Posterior cingulate gyrus (tissue), 11 donors: ENCODE measurements at places on chromosomes 7 and 10.

GRCh38 chr7:70569335-70569819 lies 562.6 kb upstream of the GALNT17 start:
- DNase-seq, result no peak

GRCh38 chr10:131902211-131902610 lies 1.4 kb downstream of the PPP2R2D start:
- DNase-seq, result no peak

DNA sequence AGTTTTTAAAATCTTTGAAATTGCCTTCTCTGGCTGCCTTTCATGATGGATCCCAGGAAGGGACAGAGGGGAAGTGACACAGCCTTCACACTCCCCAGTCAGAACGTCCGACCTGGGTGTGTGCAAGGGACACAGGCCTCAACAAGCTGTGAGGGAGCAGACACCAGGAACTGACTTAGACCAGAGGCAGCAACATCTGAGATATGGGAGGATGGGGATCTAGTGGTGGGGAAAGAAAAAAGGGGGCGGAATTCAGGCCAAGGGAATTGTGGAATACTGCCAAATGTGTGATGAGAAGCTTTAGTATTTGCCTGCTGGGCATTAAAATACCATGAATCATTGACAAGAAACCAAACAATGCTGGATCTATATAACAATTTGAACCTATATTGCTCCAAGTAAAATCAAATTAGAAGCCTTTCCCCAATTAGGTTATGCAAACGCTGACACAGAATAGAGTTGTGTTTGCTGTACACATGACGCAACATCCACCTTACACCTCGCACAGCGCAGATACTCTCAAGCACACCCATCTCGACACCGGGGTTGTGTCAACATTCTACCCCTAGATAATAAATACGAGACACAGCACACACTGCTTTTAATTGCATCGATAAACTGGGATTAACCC lies 17.2 kb upstream of the MNX1 start:
- no peak for DNase-seq

GRCh38 chr7:3569643-3570042 lies 268.6 kb downstream of the SDK1 start:
- no peak for DNase-seq

GRCh38 chr10:100747456-100748230 lies 2.3 kb downstream of the PAX2 start:
- DNase-seq, result no peak

GRCh38 chr7:154859747-154860620 lies 142.9 kb downstream of the PAXIP1 start:
- DNase-seq, result no peak

GRCh38 chr7:111229181-111229740 lies 138.3 kb downstream of the LRRN3 start:
- DNase-seq, result no peak

DNA sequence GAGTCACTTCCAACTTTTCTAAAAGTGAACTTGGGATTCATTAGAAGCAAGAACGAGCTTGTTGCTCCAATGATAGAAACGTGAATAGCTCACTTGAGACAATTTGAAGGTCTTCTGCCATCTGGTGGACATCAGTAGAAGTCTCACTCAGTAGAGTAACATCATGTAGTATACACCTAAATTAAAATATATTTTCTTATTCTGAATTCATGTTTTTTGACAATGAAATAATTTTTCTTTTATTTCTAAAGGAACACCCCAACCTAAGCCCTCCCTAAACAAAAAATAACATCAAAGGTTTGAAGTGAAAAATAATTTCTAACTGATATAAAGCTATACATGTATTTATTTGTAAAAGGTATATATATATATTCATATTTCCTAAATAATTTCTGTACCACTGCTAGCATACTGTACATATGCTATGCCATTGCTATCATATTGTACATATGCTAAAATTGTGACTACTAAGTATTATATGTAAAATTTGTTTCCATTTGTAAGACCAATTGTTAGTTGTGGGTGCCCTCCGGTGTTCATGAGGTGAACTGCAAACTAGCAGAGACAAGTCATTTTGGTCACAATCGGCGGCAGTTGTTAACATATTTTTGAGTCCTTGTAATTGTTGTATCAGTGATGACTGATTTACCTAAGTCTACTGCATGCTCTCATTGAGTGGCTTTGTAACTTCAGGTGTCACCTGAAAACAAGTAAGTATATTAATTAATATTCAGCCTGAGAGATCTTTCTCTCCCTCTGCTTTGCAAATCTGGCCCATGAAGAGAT lies 121.9 kb downstream of the PTPRZ1 start:
- peak; percentile 74 for DNase-seq

DNA sequence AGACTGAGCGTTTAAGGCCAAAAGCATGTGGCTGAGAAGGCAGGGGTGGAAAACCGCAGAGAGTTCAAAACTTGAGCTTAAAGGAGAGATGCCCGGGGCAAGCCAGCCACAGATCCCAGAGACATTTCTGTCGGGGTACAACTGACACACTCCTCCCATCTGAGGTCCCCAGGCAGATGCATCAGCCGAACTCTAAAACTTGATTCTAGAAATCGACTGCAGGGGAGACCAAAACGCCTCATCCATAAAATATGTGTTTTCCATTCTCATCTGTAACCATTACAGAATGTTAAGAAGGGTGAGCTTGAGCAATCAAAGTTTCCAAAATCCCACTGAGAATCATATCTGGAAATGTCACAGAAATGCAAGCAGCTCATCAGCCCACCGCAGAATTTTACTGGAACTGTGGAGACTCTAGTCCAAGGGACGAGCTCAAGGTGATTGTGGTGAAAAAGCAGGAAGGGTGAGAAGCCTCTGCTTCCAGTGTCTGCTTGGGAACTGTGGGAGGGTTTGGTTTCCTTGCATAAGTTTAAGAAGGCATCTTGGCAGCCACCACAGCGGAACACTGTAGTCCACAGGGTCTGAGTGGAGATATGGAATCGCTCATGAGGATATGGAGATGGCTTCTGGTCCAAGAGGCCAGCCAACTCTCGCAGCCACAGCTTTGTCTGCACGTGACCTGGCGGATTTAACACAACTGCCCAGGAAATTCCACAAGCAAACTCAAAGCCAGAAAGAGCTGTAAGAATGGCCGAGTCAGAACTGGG lies 249.2 kb downstream of the SFMBT2 start:
- DNase-seq, result no peak

- no peak for DNase-seq
Measured at GRCh38 chr10:68462536-68462935, 9.2 kb downstream of the DNA2 start.

DNA sequence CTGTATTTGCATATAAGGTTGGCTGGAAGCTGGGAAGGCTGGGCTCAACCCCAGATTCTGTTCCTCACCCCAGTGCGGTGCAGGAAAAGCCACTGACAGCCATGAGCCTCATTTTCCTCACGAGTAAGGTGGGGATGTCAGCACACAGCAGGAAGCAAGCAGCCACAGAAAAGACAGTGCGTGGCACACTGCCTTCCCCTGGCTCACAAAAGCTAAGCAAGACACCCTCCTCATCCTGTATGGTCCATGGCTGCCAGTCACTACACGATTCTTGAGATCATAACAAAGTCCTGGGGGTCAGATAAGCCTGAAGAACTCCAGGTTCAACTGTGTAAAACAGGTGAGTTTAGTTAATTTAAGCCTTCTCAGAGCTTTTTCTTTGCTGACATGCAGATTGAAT lies 28.9 kb upstream of the DDC start:
- no peak for DNase-seq

DNA sequence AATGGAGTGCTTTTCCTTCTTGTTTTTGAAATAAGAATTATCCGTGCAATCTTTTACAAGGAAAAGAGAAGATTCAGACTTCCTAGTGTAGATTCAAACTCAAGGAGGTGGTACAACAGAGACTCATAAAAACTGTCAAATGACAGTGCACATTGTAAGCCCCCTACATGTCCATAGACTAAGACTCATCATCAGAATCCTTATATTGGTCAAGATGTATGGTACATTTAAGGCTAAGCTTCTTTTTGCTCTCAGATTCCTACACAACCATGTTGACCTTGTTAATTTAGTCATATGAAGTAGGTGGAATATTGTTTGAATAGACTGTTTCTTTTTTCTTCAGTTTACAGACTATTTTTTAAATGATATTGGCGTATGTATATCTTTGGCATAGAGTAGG lies 11.6 kb downstream of the CD36 start:
- no peak for DNase-seq

GRCh38 chr7:31372231-31372959 lies 31.9 kb upstream of the NEUROD6 start:
- no peak for DNase-seq

DNA sequence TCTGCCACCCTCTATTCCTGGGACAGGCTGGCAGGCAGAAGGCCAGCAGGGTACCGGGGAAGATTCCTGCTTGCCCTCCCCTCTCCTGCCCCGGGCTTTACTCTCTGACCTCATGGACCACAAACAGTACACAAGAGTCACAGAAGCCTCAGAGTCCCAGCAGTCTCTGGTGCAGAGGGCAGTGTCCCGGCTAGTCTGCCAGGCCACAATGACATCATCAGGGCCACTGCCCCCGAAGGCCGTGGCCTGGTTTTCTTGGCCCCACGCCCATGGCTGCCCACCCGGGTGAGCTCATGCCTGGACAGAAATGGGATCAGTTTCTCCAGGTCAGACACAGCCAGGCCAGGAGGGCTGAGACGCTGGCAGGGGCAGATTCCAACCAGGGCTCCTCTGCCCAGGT lies 91.9 kb downstream of the MYL10 start:
- no peak for DNase-seq

- peak; percentile 6 for DNase-seq
Measured at GRCh38 chr10:110491346-110491745, 6.4 kb upstream of the DUSP5 start.

- DNase-seq, result no peak
Measured at GRCh38 chr7:45013465-45013967, 13.5 kb downstream of the CCM2 start.

DNA sequence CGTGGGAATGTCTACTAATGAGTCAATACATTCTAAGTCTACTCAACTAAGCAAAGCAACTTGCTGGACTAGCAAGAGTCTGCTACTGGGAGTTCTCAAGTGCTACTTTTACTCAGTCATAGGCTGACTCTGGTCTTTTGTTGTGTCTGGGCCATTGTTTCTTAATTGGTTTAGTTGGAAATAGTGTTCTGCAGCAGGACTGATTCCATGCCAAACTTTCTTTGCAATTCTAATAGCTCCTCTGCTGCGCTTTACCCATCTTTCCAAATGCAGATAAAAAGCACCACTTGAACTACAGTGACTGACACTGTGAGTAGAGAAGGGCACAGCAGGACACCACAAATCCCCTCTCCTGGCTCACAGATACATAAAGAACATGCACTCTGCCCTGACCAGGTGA lies 125.7 kb downstream of the CD36 start:
- no peak for DNase-seq

- no peak for DNase-seq
Measured at GRCh38 chr7:46174196-46174580, 253.1 kb upstream of the IGFBP3 start.

GRCh38 chr7:43516581-43517342 lies 66.1 kb upstream of the STK17A start:
- no peak for DNase-seq

- DNase-seq, result no peak
Measured at GRCh38 chr7:55432939-55433784, 68.0 kb downstream of the LANCL2 start.
